Activated effector memory CD4-positive, alpha-beta T cell treated with anti-CD3 and anti-CD28 coated beads, Interleukin-2, amount 50 U/mL, for 16 hours (primary cell): ENCODE measurements at places on chromosomes 16 and 17.

GRCh38 chr16:25625620-25626019 is 66.1 kb upstream of the HS3ST4 start:
- no peak for DNase-seq

DNA sequence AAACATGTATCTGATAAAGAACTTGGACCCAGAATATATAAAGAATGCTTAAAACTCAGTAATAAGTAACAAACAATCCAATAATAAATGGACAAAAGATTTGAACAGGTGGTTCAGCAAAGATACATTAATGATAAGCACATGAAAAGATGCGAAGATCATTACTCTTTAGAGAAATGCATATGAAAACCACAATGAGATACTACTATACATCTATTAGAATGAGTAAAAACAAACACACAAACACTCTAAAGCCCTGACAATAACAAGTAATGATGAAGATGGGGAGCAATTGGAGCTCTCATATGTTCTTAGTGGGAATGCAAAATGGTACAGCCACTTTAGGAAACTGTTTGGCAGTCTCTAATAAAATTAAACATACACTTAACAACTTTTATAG is 29.1 kb downstream of the OSBPL7 start:
- no peak for DNase-seq

- DNase-seq = no peak
Measured at GRCh38 chr17:82356845-82357355, 2.1 kb upstream of the TEX19 start.

- DNase-seq = no peak
Measured at GRCh38 chr17:61161615-61162134, 238.0 kb upstream of the TBX2 start.
